GM13977 (cell line): ENCODE measurements at places on chromosomes 6 and 20.

DNA sequence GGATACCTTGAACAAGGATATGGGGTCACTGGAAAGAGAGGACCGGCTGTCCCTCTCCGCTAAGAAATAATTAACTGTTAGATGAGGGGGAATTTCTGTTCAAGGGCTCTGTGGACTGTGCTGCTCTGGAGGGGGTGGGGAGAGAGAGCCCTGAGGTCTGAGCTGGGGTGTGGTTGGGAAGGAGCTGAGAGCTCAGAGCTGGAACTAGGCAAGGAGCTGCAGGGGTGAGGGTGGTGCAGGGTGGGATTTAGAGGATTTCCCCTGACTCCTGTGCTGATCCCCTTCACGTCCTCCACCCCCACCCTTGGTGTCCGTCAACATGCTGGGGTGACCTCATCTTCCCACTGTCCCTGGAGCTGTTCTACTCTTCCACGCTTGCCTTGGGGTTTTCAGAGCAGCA is 52.5 kb downstream of the HLA-A start:
- no peak for DNase-seq

- peak; percentile 56 for DNase-seq
Measured at GRCh38 chr20:5131502-5131901, 4.7 kb downstream of the CDS2 start.

- DNase-seq = no peak
Measured at GRCh38 chr6:82786248-82786647, 279.4 kb downstream of the UBE3D start.

DNA sequence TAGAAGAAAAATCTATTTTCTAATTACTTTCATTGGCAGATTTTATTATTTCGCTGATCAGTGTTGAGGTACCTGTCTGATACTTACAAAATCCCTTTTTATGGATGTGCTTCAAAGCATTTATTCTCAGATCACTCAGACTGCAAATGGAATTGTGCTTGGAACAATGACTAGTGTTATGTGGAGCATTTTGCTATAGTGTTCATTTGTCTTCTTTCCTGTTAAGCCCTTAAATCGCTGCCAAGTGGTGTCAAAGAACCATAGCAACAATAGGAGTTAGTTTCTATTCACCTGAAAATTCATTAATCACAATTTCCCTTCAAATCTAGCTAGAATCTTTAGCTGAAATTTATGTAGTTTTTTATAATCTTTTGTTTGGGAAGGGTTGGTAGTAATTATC is 29.8 kb downstream of the SMPDL3A start:
- DNase-seq = no peak

DNA sequence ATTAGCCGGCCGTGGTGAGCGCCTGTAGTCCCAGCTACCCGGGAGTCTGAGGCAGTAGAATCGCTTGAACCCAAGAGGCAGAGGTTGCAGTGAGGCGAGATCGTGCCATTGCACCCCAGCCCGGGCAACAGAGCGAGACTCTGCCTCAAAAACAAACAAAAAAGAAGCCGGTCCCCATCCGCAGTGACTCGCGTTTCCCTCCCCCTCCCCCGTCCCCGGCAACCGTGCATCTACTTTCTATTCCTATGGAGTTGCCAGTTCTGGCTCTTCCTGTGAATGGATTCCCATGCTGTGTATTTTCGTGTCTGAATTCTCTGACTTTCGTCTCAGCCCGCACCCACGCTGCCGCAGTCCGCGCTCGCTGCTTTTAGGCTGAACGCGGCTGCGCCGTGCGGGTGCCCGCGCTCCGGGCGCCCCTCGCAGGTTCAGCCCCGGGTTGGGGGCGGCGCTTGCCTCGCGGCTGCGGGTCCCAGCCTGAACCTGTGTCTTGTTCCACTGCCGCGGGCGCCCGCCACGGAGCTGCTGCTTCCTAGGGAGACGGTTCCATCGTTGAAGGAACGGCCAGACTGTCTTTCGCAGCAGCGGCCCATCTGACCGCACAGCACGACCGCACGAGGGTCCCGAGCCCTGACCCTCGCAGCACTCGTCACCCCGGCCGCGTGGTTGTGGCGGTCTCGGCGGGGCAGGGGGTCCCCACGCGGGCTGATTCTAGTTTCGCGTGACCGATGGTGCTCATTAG is 1.1 kb upstream of the MRGBP start:
- peak; percentile 75 for DNase-seq

GRCh38 chr20:51013577-51014330 is 9.2 kb downstream of the KCNG1 start:
- DNase-seq = no peak

- no peak for DNase-seq
Measured at GRCh38 chr6:41467061-41467460, 79.1 kb upstream of the FOXP4 start.

GRCh38 chr6:81834141-81834681 is 81.7 kb upstream of the TENT5A start:
- no peak for DNase-seq

- DNase-seq = no peak
Measured at GRCh38 chr6:5051394-5051793, 33.7 kb upstream of the PPP1R3G start.

DNA sequence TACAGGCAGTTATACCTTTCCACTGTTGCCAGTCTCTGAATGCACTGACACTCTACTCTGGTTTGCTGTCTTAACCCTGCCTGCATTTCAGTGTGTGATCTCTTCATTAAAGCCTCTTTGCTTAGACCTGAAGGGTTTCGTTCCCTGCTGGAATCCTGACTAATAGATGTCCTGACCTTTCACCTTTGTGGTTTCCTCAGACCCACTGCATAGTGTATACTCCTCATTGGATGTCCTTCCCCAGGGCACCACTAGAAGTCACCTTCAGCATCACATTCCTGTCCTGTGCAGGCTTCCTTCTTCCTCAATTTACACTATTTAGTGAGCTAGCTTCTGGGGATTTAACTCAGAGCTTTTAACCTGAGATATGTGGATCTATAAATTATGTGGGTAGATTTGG is 120.6 kb downstream of the RCAN2 start:
- DNase-seq = no peak

DNA sequence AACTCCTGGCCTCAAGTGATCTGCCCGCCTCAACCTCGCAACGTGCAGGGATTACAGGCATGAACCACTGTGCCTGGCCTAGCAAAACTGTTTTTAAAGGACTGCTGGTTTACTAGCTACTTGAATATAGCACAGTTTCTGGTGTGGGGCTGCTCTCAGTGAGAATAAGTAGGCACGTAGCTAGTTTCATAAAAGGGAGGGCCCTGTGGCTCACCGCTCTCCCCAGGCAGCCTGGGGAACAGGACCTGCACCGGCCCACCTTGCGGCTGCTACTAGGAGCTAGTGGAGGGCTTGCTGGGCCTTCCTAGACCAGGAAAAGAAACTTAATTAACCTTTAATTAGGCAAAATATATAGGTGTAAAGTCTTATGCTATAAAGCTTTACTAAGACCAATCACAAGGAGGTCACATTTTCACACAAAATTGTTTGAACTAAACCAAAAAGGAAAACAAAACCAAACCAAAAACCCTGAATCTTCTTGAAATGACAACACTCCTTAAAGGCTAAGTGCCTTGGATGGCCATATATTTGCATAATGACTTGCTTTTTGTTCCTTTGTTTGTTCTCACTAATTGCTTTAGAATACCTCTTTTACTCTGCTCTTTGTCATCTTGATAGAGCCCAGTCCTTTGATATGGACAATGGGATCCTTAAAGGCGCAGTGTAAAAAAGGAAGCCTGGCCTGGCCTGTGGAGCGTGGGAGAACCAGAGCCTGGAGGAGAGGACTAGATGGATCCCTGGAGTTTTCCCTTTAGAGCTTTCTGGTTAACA is 69.5 kb upstream of the SAMD5 start:
- DNase-seq = no peak

DNA sequence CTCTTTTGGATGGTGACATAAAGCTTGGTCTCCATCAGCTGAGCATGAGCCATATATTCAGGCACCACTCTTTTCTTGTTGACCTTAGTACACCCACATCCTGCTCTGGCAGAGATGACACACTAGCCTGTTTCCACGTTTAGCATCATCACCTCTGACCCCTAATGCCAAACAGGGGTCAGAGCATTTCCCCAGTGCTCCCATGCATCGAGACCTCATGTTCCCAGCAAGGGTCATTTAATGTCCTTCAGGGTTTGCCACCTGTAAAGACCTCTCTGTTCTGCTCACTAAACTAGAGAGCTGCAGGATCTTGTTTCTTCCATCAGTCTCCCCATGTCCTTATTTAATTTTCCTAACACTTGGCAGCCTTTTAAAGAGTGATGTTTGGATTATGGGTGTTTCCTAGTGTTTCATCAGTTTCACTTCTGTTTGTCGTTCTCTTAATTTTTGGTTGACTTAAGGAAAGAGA is 97.5 kb downstream of the AIG1 start:
- DNase-seq = no peak

- no peak for DNase-seq
Measured at GRCh38 chr6:106448000-106448426, 87.5 kb downstream of the CRYBG1 start.

- no peak for DNase-seq
Measured at GRCh38 chr20:47705497-47705856, 79.8 kb downstream of the SULF2 start.

DNA sequence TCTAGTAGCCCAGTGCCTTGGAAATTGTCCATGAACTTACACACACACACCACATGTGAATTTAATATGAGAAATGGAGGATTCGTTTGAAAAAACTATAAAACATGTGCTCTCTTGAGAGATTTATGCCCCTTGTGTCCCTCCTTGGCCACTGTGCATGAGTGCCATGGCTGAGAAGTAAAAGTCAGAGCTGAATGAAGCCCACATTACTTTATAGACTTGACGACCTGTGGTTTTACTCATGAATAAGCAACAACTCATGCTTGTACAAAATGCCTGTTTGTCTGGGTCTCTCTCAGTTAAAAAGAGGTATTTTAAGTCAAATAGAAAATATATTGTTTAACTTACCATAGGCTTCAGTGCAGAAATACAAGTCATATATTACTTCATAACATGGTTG is 102.7 kb downstream of the KCNQ5 start:
- peak; percentile 35 for DNase-seq

- DNase-seq = no peak
Measured at GRCh38 chr20:49679634-49680033, 34.0 kb downstream of the B4GALT5 start.

DNA sequence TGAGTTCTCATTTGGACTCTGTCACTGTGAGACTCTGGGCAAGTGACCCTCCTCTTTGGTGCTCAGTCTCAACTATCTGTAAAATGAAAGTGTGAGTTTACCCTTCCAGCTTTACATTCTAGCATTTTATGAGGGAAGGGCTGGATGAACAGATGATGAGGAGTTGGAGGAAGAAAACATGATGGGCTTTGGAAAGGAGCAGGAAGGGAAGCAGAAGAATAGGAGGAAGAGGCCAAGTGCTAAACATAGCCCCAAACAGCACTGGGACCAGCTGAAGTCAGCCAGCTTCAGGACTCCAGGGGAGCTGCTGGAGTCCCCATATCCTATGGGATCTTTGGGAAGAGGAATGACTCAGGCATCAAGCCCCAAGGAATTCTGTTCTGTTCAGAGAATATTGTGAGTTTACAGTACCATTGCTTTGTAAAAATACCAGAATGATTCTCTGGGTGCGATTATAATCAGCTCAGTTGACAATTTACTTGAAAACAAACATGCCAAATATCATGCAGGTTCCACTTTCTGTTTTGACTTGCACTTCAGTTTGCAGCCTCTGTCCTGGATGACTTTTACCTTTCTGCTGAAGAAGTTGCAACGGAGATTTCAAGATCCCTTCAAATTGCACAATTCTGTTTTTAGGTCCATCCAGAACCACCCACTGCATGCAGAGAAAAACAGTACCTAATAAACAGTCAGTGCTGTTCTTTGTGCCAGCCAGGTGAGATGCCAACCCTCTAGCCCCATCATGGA is 3.2 kb downstream of the CD40 start:
- DNase-seq = no peak

DNA sequence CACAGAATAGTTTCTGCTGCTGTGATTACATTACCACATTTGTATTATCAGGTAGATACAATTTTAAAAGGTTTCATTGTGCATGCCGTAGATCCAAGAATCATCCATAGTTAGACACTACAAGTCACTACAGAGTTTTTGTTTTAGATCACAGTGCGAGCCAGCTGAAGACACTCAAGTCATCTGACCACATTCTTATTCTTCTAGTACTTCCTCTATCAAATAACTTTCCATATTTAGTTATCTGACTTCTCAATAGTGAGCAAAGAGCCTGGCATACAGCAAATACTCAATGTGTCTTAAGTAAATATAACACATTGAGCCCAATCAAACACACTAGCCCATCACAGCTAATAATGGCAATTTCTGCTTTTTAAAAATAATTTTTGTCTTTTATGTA is 195.4 kb downstream of the ASCC3 start:
- no peak for DNase-seq

DNA sequence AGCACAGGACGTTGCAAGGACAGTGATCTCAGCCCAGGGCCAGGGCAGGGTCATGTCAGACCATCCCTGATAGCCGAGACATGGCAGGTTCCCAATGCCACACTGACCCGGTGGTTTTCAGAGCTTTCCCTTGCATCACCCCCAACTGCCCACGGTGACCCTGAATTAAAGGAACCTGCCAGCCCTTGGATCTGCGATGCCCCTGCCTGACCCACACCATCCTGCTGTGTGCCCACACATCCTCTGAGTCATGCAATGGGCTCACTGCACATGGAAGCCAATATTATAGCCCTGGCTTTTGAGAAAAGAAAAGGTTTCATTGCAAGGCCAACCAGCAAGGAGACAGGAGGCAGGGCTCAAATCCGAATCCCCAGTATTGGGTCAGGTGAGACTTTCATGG is 132.6 kb upstream of the CST7 start:
- DNase-seq = no peak

GRCh38 chr6:40532349-40533000 is 54.7 kb downstream of the LRFN2 start:
- no peak for DNase-seq

DNA sequence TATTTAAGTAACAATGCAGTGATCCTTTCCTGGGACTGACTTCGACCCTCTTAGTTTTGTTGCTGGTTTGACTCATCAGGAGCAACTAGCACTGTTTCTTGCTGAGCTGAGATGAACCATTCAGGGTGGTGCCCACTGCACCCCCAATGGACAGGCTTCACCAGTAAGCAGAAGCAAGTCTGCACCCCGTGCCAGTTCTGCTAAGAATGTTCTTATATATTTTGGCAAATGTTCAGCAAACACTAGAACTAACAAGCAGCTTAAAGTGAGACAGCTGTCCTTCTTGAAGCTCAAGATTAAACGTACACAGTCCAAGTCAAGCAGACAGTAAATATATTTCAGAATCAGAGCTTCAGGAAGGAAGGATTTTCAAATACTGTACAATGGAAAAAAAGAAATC is 561.3 kb upstream of the CDH4 start:
- no peak for DNase-seq

- no peak for DNase-seq
Measured at GRCh38 chr6:17885889-17886576, 101.4 kb downstream of the KIF13A start.

DNA sequence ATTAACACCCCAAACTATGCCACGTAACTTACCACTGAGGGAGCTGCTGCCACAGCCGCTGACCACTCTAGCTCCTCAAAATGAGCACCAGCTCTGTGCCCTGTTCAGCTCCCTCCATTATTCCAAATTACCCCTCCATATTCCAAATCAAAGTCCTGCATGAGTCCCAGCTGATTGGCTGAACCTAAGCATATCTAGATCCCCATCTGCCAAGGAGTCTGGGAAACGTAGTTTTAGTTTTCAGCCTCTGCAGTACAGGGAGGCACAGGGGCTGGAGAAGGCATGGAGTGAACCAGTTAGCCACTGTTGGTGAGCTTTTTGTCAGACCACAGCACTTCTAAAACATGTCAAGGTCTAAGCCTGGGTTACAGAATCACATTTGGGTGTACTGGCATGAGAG is 15.9 kb downstream of the UNC5CL start:
- DNase-seq = no peak
